ENCODE measurements at places on chromosomes 5 and 9.

DNA sequence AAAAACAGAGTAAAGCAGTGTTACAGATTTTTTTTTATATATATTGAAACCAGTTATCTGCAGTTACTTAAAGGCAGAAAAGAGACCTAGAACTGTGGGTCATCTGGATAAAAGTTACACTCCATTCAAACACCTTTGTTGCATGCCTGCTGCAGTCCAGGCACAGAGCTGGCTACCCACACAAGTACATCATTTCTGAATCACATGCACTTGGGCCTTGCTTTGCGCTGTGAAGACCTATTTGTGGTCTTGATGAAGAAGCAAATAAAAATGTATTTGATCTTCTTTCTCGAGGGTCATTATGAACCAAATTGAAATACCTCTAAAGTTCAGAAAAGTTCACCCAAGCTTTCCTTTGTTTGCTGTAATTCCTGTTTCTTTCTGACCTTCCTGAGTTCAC is 503.0 kb upstream of the ZNF608 start:
- DNase-seq = no peak

- no peak for DNase-seq
Measured at GRCh38 chr5:41118177-41118576, 47.0 kb upstream of the MROH2B start.

DNA sequence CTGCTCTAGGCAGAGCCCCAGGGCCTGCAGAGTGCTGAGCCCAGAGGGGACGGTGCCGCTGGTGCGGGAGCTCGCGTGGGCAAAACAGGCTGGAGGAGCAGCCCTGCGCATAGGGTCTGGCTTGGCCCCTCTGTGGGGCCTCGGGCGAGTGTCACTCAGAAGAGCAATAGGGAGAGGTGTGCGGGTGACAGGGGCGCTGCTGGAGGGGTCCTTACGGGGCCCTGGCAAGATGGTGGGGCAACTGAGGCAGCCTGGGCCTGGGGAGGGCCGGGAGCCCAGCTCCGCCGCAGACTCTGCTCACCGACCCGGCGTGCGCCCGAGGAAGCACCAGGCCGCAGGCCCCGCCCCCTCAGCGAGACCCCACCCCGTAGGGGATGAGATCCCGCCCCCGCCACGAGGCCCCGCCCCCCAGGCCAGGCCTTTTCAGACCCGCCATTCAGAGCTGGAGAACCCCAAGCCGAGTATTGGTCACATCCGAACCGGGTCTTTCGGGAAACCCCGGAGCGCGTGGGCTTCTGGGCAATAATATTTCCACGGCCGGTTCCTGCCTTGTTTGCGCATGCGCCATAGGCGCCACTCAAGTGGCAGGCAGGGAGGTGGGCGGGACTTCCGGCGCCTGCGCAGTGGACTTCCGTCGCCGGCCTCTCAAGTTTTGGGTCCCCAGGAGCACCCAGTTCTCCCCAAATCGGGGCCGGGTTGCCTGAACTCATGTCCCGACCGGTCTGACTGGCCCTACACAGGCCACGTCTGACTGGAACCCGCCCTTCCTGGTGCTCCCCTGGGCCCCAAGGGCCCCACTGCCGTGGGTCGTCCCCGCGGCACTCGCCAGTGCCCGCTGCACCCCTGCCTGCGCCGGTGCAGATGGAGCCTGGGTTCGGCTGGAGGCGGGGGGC is 1.3 kb upstream of the RNF208 start:
- DNase-seq = peak; percentile 97

DNA sequence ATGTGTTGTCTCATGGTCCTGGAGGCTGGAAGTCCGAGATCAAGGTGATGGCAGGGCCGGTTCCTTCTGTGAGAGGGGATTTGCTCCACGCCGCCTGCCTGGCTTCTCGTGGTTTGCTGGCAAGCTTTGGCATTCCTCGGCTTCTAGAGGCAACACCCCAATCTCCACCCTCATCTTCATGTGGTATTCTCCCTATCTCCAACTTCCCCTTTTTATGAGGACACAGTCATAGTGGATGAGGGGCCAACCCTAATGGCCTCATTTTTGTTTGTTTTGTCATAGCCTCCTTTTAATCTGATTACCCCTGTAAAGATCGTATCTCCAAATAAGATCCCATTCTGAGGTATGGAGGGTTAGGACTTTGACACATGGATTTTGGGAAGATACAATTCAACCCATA is 41.7 kb upstream of the CLK4 start:
- DNase-seq = no peak

GRCh38 chr5:161034451-161034850 is 182.4 kb upstream of the ATP10B start:
- no peak for DNase-seq

GRCh38 chr5:63573380-63573779 is 388.9 kb downstream of the HTR1A start:
- DNase-seq = no peak

- DNase-seq = peak; percentile 76
Measured at GRCh38 chr5:65809817-65810531, 88.0 kb downstream of the NLN start.

DNA sequence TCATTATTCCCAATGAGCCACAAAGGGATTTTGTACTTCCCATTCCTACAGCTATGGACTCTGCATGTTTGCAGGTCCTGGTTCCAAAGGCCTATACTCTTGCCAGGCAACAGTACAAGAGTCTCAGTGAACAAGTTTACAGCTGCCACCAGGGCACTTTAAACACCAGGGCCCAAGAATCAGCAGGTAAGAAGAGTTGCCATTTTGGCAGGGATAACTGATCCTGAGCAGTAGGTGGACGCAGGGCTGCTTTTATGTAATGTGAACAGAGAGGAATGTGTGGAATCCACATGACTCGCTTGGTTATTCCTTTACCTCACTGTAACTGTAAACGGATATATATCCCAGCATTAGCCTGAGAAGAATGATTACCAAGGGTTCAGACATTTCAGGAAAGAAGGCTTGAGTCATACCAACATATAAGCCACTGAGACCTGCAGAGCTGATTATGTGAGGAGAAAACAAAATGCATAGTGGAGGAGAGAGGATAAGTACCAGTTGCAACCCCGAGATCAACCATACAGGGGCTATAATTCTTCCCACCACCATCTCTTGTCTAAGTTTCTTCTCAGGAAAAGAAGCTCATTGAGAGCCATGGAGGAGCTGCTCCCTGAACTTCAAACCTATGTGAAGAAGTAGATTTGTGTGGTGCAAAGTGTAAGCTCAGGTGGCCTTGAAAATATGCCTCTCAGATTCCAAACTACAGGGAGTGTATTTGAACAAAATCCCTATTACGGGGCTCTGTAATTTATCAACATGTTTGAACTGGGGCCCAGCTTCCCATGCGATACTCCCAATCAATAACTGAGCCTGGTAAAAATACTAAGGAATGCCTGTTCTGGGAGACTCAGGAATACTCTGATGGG is 24.6 kb downstream of the RAPGEF6 start:
- no peak for DNase-seq

DNA sequence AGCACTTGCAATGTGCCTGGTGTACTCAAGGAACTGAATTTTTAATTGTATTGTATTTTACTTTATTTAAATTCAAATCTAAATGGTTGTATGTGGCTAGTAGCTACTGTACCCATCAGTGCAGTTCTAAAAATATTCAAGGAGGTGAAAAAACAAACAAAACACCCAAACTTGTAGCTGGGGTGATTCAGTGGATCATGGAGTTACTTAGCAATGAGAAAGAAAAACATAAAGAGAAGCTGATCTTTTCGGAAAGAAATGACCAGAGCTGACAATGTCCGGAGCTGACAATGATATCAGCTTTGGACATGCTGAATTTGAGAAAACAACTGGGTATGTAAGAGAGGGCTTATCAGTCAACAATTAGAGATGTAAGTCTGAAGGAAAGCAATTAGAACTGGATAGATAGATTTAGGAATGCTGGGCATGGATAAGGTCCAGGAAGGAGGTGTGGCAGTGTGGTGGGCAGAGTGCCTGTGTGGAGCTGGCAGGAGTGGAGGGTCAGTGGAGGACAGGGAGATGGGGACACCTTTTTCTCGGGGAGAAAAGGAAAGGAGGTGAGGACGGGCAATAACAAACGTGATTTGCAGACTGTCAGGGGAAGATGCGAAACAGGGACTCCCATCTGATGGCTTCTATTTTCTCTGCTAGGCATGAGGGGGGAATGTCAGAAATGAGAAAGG is 113.2 kb downstream of the DCP2 start:
- no peak for DNase-seq

DNA sequence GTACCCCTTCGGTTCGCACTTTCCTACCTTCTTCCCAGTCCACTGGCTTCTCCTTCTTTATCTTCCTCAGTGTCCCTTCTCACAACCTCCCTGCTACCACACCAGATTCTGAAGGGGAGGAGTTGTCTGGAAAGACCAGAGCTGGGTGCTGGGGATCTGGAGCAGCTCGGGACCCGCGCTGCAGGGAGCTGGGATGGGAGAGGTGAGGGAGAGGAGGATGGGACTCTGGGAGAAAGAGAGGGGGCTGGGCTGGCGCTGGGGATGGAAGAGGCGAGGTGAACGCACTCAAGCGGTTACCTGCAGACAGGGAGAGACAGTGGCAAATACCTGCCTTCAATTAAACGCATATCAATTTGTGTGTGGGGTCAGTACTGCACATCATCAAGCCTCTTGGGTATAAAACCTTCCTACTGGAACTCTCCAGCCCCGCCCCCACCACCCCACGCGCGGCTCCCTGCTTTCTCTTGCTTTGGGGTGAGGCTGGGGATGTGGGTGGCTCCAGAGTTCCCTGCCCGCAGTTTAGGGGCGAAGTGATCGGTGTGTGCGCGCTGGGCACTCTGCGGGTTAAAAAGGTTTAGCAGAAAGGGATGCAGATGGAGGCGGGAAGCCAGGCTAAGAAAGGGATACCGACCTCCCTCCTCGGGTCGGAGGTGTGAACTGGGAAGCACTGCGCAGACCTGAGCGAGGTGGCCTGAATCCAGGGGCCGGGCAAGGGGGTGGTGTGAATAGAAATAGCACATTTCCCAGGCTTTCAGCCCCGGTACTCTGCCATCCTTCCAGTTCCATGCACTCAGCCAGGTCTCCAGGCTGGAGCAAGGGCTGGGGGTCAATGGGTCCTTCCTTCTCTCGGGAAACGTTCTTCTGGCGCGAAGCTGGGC is 977 bp upstream of the PAM start:
- no peak for DNase-seq

- DNase-seq = no peak
Measured at GRCh38 chr9:4365055-4365454, 65.2 kb upstream of the GLIS3 start.

DNA sequence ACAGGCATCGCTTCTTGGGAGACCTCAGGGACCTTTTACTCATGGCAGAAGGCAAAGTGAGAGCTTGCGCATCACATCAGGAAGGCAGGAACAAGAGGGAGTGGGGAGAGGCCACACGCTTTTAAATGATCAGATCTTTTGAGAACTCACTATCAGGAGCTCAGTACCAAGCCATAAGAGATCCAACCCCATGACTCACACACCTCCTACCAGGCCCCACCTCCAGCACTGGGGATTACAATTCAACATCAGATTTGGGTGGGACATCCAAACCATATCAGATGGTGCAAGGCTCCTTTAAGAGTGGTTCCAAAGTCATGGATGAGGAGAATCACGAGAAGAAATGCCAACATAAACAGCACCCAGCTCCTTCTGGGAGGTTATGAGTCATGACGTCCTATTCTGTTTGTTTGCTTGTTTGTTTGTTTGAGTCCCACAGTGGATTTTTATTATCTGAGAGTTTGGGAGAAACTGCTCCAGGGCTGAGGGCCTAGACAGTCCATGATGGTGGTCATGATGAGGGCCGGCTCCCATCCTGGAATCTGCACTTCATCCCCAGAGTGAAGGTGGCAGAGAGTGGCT is 453.5 kb downstream of the GADD45G start:
- no peak for DNase-seq

DNA sequence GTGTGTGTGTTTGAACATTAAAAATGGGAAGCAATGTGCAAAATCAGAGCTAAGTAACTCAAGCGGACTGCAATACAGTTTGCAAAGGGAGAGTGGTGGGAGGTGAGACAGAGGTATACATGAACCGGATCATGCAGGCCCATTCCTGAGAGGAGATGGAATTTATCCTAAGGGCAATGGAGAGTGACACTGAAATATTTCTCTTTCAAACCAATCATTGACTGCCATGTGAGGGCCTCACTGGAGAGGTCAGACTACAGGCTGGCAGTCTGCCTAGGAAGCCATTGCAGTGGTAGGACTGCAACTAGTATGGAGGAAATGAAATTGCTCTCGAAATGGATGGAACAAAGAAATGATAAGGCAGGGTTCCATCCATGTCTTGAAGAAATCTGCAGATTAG is 34.8 kb downstream of the TNFSF15 start:
- no peak for DNase-seq

- DNase-seq = no peak
Measured at GRCh38 chr5:76714751-76715485, 1.0 kb upstream of the F2R start.

- no peak for DNase-seq
Measured at GRCh38 chr9:109689701-109690100, 90.3 kb upstream of the PALM2AKAP2 start.

- no peak for DNase-seq
Measured at GRCh38 chr5:87347272-87347671, 65.5 kb downstream of the CCNH start.

- no peak for DNase-seq
Measured at GRCh38 chr5:59522201-59522831, 371.2 kb downstream of the PDE4D start.

DNA sequence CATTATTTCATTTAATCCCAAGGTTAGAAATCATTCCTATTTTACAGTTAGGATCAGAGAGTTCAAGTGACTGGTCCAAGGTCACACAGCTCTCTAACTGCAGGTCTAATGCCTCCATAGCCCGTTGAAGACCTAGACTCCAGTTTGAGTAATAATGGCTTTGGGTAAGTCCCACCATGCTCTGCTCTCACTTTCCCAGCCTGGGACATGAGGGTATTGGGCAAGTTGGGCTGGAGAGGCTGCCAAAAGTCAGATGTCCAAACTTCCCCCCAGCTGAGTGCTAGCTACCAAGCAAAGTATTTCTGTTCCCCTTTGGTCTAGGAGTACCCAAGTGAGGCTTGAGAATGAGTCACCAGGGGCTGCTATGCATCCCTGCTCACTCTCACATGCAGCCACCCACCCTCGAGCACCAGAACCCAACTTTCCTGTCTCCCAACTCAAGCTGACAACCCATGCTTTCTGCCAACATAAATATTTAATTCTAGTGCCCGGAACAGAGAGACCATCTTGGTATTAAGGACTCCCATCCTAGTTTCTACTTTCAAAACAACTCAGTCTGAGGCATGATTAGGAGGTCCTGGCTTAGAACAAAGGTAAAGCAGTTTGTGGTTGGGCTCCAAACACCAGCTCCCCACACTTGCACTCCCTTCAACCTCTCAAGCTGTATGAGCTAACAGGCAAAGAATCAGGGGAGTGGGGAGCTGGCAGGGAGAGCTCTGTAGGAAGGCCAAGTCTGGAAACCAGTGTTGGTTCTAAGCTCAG is 236.5 kb upstream of the TRIM32 start:
- no peak for DNase-seq

DNA sequence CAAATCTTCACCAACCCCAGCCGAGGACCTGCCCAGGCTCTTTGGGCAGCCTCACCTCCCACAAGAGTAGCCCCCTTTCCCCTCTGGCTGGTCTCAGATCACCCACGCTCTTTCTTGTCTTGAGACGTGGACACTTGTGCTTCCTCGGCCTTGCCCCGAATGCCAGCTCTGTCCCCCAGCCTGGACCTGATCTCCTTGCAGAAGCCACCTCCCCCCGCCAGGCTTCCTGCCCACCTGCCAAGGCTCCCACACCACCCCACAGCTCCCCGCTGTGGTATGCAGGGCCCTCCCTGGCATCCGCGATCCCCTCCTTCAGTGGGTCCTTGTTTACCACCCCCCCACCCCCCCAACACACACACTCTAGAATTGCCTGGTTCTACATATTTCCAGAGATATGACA is 133.7 kb downstream of the ROR2 start:
- no peak for DNase-seq

GRCh38 chr9:121714075-121714705 is 62.8 kb downstream of the DAB2IP start:
- DNase-seq = no peak

All from anterior cingulate cortex (tissue), 58 donors.